ENCODE measurements at places on chromosomes 6 and 20. TPM values are rescaled to one million over a fixed set of nuclear protein-coding genes. Genes with fewer than 3 reads are reported as not detected.

DNA sequence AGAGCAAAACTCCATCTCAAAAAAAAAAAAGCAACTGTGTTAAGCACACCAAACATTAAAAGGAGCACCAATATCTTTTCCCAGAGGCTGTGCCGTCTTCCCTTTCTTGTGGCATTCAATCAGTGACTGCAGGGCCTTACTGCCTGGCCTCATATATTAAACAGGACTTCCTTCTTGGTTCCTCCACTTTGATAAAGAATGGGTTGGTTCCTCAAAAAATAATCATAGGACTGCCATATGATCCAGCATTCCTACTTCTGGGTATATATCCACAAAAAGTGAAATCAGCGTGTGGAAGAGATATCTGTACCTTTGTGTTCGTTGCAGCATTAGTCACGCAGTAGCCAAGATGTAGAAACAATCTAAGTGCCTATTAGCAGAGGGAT, 40.3 kb upstream of the GFOD1 start:
- H3K4me3 ChIP-seq, result no peak overlapping the region
- H3K4me1 ChIP-seq, result peaks cover 14% of the 10 kb centered on the region
- no peak overlapping the region for H3K27ac ChIP-seq
- DNase-seq, result no peak
- no peaks in the 10 kb centered on the region for H3K27me3 ChIP-seq

IRF4 gene
- 703 TPM for total RNA-seq

DNA sequence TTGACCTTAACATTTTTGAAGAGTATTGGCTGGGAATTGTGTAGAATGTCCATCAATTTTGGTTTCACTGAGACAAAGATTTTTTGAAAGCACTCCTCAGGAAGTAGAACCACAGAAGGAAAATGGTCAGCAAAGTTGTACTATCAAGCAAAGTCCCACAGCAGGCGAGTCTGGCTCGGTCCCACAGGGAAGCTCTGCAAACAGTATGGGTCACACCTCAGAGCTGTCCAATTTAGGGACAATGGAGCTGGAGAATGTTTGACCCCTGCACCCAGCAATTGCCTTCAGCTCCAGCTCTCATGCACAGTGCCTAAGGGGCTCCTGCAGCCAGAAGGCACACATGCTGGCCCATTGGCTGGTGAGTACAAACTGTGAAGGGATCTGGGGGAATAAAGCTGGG, 147.0 kb downstream of the MAFB start:
- no peaks in the 10 kb centered on the region for H3K36me3 ChIP-seq
- no peaks in the 10 kb centered on the region for H3K4me1 ChIP-seq
- H3K27me3 ChIP-seq, result no peaks in the 10 kb centered on the region

DNA sequence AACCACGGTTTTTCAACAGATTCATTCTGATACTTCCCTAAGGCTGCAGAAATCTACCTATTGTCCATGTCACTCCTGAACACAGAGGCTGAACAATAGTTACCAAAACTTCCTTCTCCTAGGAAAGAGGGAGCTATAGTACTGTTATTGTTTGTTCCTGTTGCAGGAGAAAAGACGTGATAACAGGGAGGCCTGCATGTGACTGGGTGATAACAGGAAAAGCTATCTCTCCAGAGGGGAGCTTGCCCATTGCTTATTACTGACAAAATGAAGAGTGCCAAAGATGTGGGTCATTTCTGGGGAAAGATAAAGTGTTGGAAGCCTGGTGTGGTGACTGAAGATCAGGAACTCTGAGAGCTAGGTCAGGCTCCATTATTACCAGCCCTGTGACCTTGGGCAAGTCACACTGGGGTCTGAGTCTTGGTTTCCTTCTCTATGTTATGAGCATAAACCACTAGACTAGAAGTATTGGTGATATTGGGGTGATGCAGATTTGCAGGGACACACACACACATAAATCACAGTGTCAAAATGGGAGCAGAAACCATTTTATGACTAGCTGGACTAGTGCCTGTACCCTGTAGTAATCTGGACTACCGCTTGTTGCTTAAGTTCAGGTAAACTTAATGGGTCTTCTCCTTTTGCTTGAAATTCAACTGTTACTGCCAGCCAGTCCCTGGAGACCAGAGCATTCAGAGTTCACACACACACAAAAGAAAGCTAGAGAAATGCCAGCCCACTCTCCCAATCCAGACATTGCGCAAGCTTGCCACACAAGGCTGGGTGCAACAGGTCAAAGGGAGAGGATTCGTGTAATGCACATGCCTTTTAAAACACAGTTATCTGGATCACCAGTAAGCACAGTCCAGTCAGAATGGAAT, 136.0 kb upstream of the CNR1 start:
- H3K36me3 ChIP-seq, result no peaks in the 10 kb centered on the region
- no peak overlapping the region for H3K27ac ChIP-seq
- no peak for DNase-seq
- no peak overlapping the region for H3K4me3 ChIP-seq

DNA sequence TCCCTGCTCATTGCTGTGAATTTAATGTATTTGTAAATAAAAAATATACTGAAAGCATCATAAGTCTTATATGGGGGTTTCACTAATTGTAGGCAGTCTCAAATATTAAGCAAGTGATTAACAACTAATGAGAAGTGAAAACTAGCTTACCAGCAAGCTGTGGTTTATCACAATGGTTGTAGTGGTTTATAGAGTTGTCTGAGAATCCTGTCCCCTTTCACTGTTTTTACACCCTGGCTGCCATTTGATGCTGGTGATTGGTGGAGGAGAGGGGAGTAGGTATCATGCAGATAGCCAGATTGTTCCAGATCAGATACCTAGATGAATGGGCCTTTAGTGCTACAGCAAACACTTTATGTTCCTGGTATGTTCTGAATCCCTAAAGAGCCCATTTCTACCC, 6.0 kb downstream of the MKKS start:
- no peak overlapping the region for H3K4me3 ChIP-seq
- H3K27me3 ChIP-seq, result no peaks in the 10 kb centered on the region
- no peak overlapping the region for H3K27ac ChIP-seq
- no peaks in the 10 kb centered on the region for H3K36me3 ChIP-seq
- DNase-seq, result no peak

EPHA7 gene
- not detected for total RNA-seq

GRCh38 chr6:168313431-168314011, 6.1 kb downstream of the DACT2 start:
- H3K4me1 ChIP-seq, result no peaks in the 10 kb centered on the region
- H3K27me3 ChIP-seq, result no peaks in the 10 kb centered on the region
- no peak overlapping the region for H3K27ac ChIP-seq
- no peak overlapping the region for H3K4me3 ChIP-seq
- no peak for DNase-seq

DNA sequence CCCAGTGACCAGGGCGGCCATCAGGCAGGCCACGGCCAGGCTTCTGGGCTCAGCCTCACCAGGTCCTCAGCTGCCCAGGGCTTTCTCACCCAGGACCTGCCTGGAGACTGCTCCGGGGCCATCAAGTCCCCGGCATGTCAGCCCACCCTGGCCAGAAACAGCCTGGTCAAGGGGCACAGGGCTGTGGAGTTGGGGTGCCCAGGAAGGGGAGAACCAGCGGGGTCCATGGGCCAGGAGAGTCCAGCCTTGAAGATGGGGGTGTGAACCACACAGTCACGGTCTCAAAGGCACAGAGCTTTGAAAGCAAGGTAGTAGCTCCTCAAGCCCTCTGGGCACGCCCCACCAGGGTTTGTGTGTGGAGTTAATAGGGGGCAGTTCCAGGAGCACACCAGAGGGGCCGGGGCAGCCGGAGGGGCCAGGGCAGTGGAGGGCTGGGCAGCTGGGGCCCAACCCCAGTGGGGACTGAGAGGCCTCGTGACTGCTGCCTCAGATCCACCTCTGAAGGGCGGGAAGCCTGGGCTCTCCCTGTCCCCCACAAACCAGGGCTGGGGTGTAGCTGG, 48.0 kb upstream of the BHLHE23 start:
- H3K27me3 ChIP-seq, result no peaks in the 10 kb centered on the region
- H3K36me3 ChIP-seq, result no peaks in the 10 kb centered on the region
- no peak overlapping the region for H3K4me3 ChIP-seq
- no peak overlapping the region for H3K27ac ChIP-seq
- DNase-seq, result no peak

- no peak overlapping the region for H3K4me3 ChIP-seq
- H3K27me3 ChIP-seq, result no peaks in the 10 kb centered on the region
- H3K4me1 ChIP-seq, result no peaks in the 10 kb centered on the region
- no peak overlapping the region for H3K27ac ChIP-seq
- no peak for DNase-seq
These were observed 114.5 kb downstream of the SLC16A10 start for GRCh38 chr6:111201764-111202163.

GRCh38 chr6:21396313-21396712, 197.2 kb upstream of the SOX4 start:
- no peaks in the 10 kb centered on the region for H3K36me3 ChIP-seq

DNA sequence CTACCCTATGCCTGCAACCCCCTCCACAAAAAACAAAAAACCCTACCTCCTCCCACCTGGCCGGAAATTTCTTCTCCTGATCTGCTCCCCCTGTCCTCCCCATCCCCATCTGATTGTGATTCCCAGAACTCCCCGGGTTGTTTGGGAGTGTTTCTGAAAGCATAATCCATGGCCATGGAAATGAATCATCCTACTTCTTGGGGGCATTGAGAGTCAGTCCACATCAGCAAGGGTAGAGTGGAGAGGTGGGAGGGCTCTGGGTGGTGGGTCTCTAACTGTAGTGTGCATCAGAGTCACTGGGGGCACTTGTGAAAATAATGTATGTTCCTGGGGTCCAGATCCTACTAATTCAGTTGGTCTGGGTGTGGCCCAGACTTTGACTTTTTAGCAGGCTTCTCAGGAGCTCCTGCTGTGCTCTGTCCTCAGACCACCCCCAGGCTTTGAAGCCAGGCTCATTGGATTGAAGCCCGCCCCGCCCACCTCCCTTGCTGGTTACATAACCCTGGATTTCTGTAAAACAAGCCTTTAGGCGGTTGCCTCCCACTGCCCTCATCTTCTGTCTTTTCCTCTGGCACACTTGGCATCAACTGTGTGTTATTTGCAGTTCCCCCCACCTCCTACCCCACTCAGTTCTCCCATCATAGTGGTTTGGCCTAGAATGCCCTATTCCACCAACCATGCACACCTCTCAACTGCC, 10.5 kb downstream of the PIGT start:
- no peak for DNase-seq
- no peak overlapping the region for H3K4me3 ChIP-seq
- H3K4me1 ChIP-seq, result no peaks in the 10 kb centered on the region
- H3K36me3 ChIP-seq, result peaks cover 26% of the 10 kb centered on the region

PPIL6 gene
- 0.13 TPM for total RNA-seq

DNA sequence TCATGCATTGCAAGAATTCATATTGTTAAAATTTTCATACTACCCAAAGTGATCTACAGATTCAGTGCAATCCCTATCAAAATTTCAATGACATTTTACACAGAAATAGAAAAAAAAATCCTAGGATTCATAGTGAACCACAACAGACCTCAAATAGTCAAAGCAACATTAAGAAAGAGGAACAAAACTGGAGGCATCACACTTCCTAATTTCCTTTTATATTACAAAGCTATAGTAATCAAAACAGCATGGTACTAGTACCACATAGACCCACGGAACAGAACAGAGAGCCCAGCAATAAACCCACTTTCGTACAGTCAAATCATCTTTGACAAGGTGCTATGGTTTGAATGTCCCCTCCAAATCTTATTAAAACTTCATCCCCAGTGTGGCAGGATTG, 39.7 kb downstream of the NTSR1 start:
- peaks cover 19% of the 10 kb centered on the region for H3K4me1 ChIP-seq
- H3K27me3 ChIP-seq, result no peaks in the 10 kb centered on the region
- no peak overlapping the region for H3K27ac ChIP-seq
- DNase-seq, result no peak
- H3K4me3 ChIP-seq, result no peak overlapping the region

GRCh38 chr6:132498638-132499037, 14.3 kb downstream of the STX7 start:
- no peaks in the 10 kb centered on the region for H3K36me3 ChIP-seq
- H3K27me3 ChIP-seq, result no peaks in the 10 kb centered on the region
- H3K4me3 ChIP-seq, result no peak overlapping the region
- no peak overlapping the region for H3K27ac ChIP-seq

GRCh38 chr6:168120390-168121302, 41.6 kb upstream of the FRMD1 start:
- DNase-seq, result no peak
- H3K4me1 ChIP-seq, result no peaks in the 10 kb centered on the region
- H3K27ac ChIP-seq, result no peak overlapping the region
- no peaks in the 10 kb centered on the region for H3K36me3 ChIP-seq
- no peak overlapping the region for H3K4me3 ChIP-seq

GRCh38 chr6:132147530-132148011, 196.4 kb upstream of the CCN2 start:
- no peaks in the 10 kb centered on the region for H3K27me3 ChIP-seq
- H3K36me3 ChIP-seq, result no peaks in the 10 kb centered on the region
- DNase-seq, result no peak
- H3K27ac ChIP-seq, result no peak overlapping the region

MYCT1 gene
- total RNA-seq, result not detected

- no peaks in the 10 kb centered on the region for H3K36me3 ChIP-seq
- H3K27me3 ChIP-seq, result no peaks in the 10 kb centered on the region
These were observed 26.4 kb upstream of the BHLHE23 start for GRCh38 chr20:63032861-63033793.

GRCh38 chr6:15511248-15512125, 151.3 kb downstream of the DTNBP1 start:
- no peak overlapping the region for H3K4me3 ChIP-seq
- H3K27ac ChIP-seq, result no peak overlapping the region
- H3K36me3 ChIP-seq, result peaks cover 40% of the 10 kb centered on the region
- no peaks in the 10 kb centered on the region for H3K4me1 ChIP-seq
- H3K27me3 ChIP-seq, result no peaks in the 10 kb centered on the region
- no peak for DNase-seq

MUC21 gene
- total RNA-seq, result not detected

POU3F2 gene
- not detected for total RNA-seq

- no peak overlapping the region for H3K4me3 ChIP-seq
- no peaks in the 10 kb centered on the region for H3K27me3 ChIP-seq
- no peak for DNase-seq
- H3K4me1 ChIP-seq, result no peaks in the 10 kb centered on the region
- H3K27ac ChIP-seq, result no peak overlapping the region
These were observed 251.6 kb downstream of the KCNQ5 start for GRCh38 chr6:72873433-72873832.

RFX6 gene
- not detected for total RNA-seq

- H3K4me3 ChIP-seq, result no peak overlapping the region
- no peak overlapping the region for H3K27ac ChIP-seq
- peaks cover 7% of the 10 kb centered on the region for H3K4me1 ChIP-seq
- H3K27me3 ChIP-seq, result no peaks in the 10 kb centered on the region
- DNase-seq, result no peak
These were observed 125.2 kb downstream of the SULF2 start for GRCh38 chr20:47659904-47660601.

- H3K27me3 ChIP-seq, result no peaks in the 10 kb centered on the region
- H3K4me3 ChIP-seq, result no peak overlapping the region
- H3K4me1 ChIP-seq, result peaks cover 14% of the 10 kb centered on the region
- no peaks in the 10 kb centered on the region for H3K36me3 ChIP-seq
- no peak overlapping the region for H3K27ac ChIP-seq
These were observed 34.0 kb downstream of the CEP85L start for GRCh38 chr6:118617417-118617816.

GRCh38 chr6:106637717-106638341, 8.5 kb downstream of the QRSL1 start:
- H3K36me3 ChIP-seq, result peaks cover 6% of the 10 kb centered on the region
- no peak for DNase-seq
- peaks cover 8% of the 10 kb centered on the region for H3K4me1 ChIP-seq
- H3K27ac ChIP-seq, result no peak overlapping the region

- H3K4me1 ChIP-seq, result no peaks in the 10 kb centered on the region
- no peaks in the 10 kb centered on the region for H3K27me3 ChIP-seq
- H3K36me3 ChIP-seq, result no peaks in the 10 kb centered on the region
- no peak overlapping the region for H3K27ac ChIP-seq
- H3K4me3 ChIP-seq, result no peak overlapping the region
These were observed 264.1 kb downstream of the FOXC1 start for GRCh38 chr6:1873781-1874180.

GJA10 gene
- total RNA-seq, result not detected

RAB44 gene
- not detected for total RNA-seq
